ENCODE measurements at places on chromosomes 7 and 10. TPM values are rescaled to one million over a fixed set of nuclear protein-coding genes. Genes with fewer than 3 reads are reported as not detected.

- DNase-seq: no peak
These were observed 703.5 kb downstream of the AUTS2 start for GRCh38 chr7:70301673-70302185.

DNA sequence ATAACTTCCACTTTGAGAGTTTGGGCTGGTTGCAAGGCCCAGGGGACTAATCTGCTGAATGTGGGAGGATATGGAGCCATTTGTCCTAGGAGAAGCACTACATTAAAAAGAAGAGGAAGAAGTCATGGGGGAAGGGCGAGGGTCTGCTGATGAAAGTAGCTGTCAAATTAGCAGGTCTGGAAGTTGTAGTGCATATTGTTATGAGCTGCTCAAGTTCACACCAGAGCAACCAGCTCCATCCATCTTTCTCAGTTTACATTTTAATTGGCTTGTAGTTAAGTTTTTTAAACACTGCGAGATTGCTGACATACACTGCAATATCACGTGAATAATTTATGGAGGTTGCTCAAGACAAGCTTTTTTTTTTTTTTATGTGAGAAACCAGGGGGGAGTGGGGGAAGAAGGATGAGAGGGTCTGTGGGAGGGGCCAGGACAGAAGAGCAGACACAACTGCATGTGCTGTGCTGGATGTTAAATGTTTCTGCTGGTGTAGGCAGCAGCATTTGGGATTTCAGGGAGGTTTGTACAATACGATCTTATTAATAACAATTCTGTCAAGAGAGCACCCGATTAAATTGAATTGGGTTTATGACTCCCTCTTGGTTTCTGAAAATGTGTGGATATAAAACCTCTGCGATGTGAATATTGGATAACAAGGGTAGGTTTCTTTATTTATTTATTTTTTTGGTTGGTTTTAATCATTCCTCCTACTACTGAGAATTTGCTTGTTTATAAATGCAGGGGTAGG lies 759.0 kb upstream of the GALNT17 start:
- no peak for DNase-seq

GRCh38 chr7:102165136-102165535 lies 121.5 kb upstream of the SH2B2 start:
- no peak for DNase-seq

- no peak for DNase-seq
These were observed 82.8 kb upstream of the FGFR2 start for GRCh38 chr10:121680879-121681655.

- DNase-seq: no peak
These were observed 332.2 kb downstream of the CCSER2 start for GRCh38 chr10:84660450-84661159.

- no peak for DNase-seq
These were observed 16.7 kb upstream of the C10orf71 start for GRCh38 chr10:49282306-49282705.

DNA sequence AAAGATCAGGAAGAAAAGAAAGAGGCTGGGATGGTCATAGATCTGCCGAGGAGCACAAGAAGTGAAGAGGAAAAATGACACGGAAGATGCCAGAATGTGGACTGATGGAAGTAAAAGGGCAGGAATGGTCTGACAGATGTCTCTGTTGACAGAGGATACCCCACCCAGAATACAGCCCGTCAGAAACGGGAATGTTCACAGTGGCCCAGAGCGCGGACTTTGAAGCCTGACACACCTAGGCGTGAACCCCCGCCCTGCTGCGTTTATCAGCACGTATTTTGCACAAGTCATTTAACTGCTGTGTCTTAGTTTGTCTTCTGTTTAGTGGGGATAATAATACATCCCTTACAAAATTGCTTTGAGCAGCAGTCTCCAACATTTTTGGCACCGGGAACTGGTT lies 27.1 kb downstream of the AKR1B1 start:
- no peak for DNase-seq

Gene CSGALNACT2
- total RNA-seq: 10.0 TPM

Gene SFXN2
- 2.7 TPM for total RNA-seq
